ENCODE measurements at places on chromosomes 7 and 10.

DNA sequence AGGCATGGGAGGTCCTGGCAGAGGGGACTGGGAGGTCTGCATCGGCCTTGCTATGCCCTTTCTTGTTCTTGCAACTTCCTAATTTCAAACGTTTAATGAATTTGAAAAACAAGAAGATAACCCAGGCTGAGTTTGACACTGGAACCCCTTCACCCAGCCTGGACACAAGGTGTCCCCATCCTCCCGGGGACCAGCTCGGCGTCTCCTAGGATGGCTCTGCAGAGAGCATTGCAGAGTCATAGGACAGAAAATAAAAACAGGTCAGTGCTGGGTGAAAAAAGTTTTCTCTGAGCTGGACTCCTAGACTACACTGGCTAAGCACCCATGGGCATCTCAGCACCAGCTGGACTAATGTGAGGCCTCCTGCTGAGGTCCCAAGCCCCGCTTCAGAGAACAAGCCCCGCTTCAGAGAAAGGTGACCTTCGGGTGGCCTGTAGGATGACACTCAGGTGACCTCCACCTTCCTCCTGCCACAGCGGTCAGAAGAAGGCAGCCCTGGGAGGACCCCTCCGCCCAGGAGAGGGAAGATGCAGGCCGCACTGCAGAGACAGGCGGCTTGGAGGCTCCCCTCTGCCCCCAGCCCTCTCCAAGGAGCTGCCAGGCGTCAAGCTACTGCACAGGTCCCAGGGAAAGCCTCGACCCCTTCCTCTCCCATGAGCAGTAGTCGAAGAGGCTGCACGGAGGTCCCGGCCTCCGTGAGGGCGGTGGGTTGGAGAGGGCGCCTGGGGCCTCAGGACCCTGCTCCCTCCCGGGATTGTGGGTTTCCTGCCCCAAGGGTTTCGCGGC lies 9.3 kb upstream of the UNCX start:
- no peak for DNase-seq

- DNase-seq = no peak
These were observed 29.7 kb downstream of the STOX1 start for GRCh38 chr10:68857005-68857404.

- DNase-seq = no peak
These were observed 30.8 kb upstream of the KNDC1 start for GRCh38 chr10:133129071-133129858.

DNA sequence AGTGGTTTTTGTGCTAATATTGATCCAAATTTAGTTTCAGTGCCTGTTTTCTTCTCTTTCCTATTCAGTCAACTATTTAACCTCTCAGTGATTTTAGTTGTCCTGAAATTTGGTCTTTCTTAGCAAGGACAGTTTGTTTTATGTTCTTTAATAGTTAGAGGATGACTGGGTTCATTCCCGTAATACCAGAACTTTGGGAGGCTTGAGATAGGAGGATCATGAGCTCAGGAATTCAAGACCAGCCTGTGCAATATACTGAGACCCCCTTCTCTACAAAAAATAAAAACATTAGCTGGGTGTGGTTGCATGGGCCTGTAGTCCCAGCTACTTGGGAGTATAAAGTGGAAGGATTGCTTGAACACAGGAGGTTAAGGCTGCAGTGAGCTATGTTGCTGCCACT lies 148.3 kb downstream of the EXOC4 start:
- DNase-seq = no peak

GRCh38 chr10:126504063-126504760 lies 115.9 kb upstream of the ADAM12 start:
- DNase-seq = no peak

DNA sequence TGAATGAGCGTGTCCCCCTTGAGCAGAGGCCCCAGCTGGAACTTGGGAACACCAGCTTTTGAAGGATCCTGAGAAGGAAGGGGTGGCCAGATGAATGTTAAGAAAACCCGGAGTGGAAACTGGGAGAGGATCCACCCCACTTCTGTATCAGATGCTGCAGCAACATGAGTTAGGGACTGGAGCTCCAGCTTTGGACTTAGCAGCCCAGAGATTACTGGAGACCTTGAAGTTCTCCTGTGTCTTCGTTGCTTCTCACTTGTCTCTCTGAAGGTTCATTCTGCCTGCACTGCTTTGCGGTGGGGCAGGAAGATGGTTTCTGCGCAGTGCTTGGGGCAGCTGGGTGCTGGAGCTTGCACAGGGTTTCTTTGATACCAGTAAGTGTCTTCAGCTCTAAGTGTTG lies 9.3 kb downstream of the TMEM248 start:
- no peak for DNase-seq

DNA sequence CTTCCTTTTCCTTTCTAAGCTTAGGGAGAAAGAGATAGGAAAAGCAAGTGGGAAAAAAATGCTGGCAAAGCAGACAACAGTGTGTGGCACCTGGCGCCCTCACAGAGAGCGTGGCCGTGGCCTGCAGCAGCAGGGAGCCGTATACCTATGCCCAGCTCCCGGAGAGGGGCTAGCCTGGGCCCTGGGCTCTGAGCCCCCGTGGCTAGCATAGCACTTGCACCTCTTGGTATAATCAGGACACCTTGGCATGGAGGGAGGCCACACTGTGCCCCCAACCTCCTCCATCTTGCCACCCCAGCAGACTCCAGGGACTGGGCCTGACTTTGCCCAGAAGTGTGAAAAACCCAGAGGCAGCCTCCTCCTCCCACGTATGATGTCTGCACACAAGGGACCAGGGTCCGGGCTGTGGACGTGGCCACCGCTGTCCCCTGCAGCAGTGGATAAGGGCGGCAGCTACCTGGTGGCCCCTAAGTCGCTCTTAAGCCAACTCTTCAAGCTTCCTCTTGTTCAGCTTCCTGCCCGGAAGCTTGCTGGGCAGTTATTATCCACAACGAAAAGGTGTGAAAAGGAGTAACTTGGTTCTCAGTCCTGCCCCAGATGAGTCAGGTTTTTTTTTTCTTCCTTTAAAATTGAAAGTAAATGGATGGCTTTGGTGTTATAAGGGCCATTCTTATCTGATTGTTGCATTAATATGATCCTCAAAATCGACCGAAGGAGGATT lies 249.1 kb upstream of the PITRM1 start:
- DNase-seq = no peak

GRCh38 chr7:128031901-128032604 lies 816 bp upstream of the LRRC4 start:
- no peak for DNase-seq

DNA sequence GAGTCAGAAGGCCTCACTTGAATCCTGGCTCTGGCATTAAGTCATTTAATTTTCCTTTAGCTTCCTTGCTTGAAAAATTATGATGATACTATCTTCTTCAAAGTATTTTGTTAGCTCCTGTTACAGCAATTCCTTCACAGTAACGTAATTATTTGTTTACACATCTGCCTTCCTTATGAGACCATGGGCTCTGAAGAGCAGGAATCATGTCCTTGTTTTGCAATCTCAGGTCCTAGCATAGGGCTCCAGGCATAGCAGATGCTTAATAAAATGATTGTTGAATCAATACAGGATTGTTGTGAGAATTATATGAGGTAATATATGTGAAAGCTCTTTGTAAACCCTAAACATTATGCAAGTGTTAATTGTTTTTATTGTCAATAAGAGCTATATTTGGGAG lies 25.5 kb downstream of the KLHDC10 start:
- no peak for DNase-seq

DNA sequence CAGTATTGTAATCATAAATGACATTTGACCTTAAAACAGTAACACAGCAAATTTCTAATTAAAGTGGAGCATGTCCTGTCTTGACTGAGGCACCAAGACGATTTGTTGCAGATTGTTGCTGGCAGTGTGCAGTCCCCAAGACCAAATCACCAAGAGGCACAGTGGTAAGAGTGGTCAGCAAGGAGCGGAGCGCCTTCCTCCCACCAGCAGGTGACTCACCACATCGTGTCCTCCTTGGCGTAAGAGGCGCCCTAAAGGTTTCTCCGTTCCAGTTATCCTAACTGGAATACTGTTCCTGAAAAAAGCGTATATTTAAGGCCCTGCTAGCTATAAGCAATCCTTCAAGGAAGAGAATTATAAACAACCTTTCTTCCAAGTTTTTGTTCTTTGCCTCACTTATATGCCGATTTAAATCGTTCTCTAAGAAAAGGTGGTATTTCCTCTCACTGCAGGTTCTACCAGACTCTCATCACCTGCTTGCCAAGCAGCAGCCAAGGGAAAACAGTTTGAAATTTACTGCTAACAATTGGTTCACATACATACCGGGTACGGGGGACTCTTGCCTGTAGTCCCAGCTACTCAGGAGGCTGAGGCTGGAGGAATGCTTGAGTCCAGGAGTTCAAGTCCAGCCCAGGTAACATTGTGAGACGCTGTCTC lies 10.7 kb upstream of the REPIN1 start:
- DNase-seq = no peak

GRCh38 chr7:81624021-81624592 lies 145.7 kb downstream of the HGF start:
- no peak for DNase-seq

DNA sequence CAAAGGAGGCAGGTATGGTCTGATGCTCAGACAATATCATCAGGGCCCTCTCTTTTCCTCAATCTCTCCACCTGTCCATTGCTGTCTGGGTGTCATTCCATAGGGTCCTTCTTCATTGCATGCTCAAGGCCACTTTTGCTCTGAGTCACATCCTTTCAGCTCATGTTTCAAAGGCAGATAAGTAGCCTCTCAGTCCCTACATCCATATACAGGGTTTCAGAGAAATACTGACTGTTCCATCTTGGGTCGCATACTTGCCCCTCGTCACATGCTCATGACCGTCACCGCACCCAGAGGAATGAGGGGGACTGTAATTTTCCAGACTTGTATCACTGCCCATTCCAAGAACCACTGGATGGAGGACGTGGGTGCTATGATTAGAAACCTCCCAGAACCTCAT lies 93.4 kb downstream of the FAM107B start:
- DNase-seq = no peak

DNA sequence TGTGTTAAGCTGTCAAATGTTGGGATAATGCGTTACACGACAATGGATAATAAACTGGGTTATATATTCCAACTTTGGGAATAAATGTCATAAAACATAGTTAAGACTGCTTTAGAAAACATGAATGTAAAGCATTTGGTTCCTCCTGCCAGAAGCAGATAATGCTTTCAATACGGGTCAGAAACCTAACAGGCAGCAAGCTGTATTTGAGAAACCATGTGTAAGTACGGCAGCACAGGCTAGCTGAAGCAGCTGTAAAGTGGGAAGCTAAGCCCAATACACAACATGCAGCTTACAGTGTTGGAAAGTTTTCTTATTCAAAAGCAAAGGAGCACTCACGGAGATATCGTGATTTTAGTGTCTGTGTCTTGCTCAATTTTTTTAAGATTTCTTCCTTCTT lies 46.5 kb downstream of the MALSU1 start:
- no peak for DNase-seq

DNA sequence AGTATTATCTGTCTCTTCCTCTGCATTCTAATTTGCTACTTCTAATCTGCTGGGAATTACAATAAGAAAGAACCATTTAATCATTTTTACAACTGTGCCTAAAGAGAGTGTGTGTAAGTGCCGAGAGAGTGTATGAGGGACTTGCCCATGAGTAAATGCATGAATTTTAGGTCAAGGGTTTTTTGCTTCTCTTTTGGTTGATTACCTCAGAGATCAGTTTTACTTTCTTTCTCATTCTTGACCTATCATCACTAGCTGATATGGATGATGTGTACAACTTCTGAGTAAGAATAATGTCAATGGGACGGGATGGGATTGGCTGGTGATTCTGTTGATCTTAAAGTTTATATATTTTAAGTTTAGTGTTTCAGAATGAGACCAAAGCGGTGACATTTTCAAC lies 47.8 kb downstream of the IKZF1 start:
- no peak for DNase-seq

GRCh38 chr7:29158795-29159423 lies 12.6 kb upstream of the CPVL start:
- no peak for DNase-seq

- no peak for DNase-seq
These were observed 28.4 kb upstream of the FOXL3 start for GRCh38 chr7:261341-262250.

GRCh38 chr7:33813331-33813730 lies 92.0 kb upstream of the BMPER start:
- DNase-seq = no peak

DNA sequence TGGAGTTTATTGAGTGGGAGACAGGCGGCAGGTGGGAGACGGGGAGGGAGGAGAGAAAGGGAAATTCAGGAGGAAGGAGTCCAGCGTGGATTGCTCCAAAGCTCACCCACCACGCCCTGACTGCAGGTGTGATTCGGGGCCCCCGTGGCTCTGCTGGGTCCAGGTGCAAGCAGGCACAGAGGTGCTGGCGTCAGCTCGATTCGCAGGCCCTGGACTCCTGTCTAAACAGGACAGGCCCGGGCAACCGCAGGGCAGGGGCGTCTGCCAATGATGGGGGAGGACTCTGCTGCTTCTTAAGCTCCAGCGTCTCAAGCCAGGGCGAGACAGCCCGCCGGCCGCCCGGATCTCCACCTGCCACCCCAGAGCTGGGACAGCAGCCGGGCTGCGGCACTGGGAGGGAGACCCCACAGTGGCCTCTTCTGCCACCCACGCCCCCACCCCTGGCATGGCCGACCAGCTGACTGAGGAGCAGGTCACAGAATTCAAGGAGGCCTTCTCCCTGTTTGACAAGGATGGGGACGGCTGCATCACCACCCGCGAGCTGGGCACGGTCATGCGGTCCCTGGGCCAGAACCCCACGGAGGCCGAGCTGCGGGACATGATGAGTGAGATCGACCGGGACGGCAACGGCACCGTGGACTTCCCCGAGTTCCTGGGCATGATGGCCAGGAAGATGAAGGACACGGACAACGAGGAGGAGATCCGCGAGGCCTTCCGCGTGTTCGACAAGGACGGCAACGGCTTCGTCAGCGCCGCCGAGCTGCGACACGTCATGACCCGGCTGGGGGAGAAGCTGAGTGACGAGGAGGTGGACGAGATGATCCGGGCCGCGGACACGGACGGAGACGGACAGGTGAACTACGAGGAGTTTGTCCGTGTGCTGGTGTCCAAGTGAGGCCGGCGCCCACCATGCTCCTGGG lies at the start of gene CALML3:
Gene CALML3, plus strand, starts transcription at position 321 of the 920 bp plus-strand sequence. Its CDS starts 125 bp downstream, at position 446.
- DNase-seq = peak; percentile 45

DNA sequence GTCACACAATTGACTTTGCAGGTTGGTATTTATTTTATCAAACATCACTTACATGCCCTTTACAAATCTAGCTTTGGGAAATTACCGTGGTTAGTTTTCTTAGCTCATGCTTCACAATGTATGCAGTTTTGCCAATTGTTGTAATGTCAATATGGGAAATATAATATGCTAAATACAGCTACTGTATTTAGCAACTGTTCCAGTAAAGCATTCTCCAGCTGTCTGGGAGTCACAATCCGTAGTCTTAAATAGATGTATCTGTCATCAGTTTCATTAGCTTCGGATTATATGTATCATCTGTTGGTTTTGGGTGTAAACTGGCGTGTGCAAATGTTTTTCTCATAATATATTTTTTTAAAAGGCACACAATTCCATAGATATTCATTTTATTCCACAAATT lies 19.4 kb upstream of the AHR start:
- no peak for DNase-seq

- DNase-seq = no peak
These were observed 22.2 kb downstream of the TMEM209 start for GRCh38 chr7:130182990-130183389.
